HT-29 (cell line): ENCODE measurements at places on chromosomes 16 and 17.
A peak's percentile ranks its signal among the peaks of the same experiment; 100 is the strongest.

DNA sequence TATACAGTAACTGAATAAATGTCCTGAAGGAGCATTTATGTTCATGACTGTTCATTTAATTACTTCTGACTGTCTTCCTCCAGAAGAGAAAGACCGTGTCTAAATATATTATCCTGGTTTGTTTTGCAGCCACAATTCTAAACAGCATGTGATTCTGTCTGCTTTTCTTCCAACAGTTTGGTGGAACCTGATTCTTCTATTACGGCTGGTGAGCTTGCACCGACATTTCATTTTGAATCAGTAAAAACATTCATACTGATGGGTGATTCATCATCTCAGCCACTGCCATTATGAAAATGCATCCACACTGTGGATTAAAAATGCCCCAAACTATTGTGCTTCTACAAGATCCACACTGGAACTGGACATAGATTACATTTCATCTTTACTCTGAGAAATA lies 16.9 kb downstream of the KNOP1 start:
- DNase-seq: no peak

DNA sequence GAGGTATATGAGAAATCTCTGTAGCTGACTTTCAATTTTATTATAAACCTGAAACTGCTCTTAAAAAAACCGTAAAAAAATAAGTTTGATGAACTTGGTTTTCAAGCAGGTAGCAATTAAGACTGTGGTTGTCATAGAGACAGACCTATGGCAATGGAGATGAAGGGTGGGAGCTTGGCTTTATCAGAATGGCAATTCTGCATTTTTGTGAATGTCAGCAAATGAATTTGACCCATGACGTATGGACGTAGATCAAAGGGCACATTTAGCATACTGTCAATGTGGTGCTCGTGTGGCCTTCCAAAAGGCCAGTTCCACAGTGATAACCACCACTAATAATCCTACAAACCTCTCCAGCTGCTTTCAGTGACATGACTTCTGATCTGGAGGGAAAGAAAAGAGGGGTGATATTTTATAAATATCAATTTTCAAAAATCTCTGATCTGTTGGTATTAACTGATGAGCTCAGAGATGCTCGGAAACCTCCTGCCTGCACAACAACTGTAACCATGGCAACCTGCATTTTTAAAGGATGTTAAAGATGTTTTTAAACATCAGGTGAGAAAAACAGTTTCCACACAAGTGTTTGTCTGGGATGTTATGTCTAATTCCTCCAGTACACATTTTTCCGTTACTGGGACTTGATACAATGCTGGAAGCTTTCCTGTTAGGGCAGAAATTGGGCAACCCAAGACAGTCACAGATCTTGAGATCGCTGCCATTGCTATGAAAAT lies 533.7 kb downstream of the CDH13 start:
- no peak for DNase-seq

- no peak for DNase-seq
These were observed 11.2 kb downstream of the PIK3R5 start for GRCh38 chr17:8954339-8954738.

DNA sequence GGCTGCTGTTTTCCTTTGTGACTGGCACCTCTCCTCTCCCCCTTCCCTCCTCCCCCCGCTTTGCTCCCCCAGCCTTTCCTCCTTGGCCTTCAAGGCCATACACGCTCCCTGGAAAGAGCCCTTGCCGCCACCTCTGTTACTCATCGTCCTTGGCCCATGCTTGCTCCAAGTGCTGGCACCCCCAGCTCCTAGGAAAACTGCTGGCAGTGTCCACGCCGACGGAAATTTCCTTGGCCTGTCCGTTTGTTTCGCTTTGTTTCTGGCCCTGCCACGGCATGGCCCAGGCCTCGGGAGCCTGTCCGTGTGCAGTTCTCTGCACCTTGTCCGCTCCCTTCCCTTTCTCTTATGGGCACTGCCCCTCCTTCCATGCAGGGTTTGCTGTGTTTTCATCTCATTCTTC lies 18.0 kb downstream of the CA5A start:
- no peak for DNase-seq

DNA sequence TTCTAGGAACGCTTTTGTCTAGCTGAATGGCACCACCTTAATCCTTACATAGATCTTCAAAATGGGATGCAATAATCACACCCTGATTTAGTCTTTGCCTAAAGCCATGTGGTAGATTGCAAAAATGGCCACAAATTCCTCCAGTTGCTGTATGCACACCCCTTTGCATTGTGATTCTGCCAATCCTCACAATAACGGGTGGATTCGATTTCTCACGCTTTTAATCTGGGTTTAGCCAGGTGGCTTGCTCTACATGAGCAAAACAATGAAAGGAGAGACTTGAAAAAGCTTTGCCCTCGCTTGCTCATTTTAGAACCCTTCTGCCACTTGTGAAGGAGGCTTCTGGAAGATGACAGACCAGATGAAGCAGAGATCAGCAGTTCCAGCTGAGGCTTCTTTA lies 50.3 kb upstream of the B4GALNT2 start:
- no peak for DNase-seq

DNA sequence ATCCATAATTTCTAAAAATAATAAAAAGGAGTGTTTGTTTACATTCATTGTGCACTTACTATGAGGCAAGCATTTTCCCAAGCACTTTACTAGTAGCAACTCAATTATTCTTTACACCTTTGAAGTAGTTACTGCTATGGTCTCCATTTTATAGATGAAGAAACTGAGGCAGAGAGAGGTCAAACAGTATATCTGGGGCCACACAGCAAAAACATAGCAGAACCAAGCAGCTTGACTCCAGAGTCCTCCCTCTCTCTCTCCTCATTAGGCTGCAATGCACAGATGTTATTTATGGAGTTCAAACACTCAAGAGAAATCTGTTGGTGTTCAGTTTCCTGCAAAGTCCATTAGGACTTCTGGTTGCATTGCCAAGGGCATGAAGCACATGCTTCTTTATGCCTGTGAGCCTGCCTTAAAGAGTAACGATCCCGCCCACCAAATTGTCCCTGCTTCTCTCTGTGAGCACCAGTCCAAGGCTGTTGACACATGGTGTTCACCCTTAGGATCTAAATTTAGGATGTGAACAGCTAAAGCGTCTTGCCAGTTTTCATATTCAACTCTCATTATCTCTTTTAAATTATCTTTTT lies 44.0 kb downstream of the GPRC5B start:
- no peak for DNase-seq

GRCh38 chr16:68451676-68452075 lies 3.4 kb upstream of the SMPD3 start:
- DNase-seq: no peak

- no peak for DNase-seq
These were observed 4.4 kb upstream of the RASL10B start for GRCh38 chr17:35726953-35727460.

- DNase-seq: peak; percentile 63
These were observed 18.8 kb upstream of the RBL2 start for GRCh38 chr16:53415504-53415903.

- DNase-seq: peak; percentile 93
These were observed at the start of gene SP6 for GRCh38 chr17:47850692-47851573. Gene SP6, minus strand, starts transcription at chr17:47851163. Its CDS starts 2,734 bp downstream, at chr17:47848429.
